Testis (tissue), 5 donors: ENCODE measurements at places on chromosomes 7 and 10. TPM values are rescaled to one million over a fixed set of nuclear protein-coding genes. Genes with fewer than 3 reads are reported as not detected.

The UPK3BL2 gene
- total RNA-seq: 5.6 TPM

The PRSS37 gene
- 38.6 TPM for total RNA-seq

GRCh38 chr7:74429153-74429747 lies 24.5 kb upstream of the GTF2IRD1 start:
- no peaks in the 10 kb centered on the region for H3K4me1 ChIP-seq
- H3K27ac ChIP-seq: no peak overlapping the region
- H3K4me3 ChIP-seq: no peak overlapping the region
- no peak for DNase-seq

- H3K27ac ChIP-seq: no peak overlapping the region
- H3K4me3 ChIP-seq: no peak overlapping the region
- no peak for DNase-seq
- no peaks in the 10 kb centered on the region for H3K27me3 ChIP-seq
- H3K4me1 ChIP-seq: peaks cover 4% of the 10 kb centered on the region
Measured at GRCh38 chr7:135993950-135994349, 16.8 kb upstream of the MTPN start.

GRCh38 chr7:52161483-52161882 lies 844.9 kb upstream of the COBL start:
- H3K4me3 ChIP-seq: no peak overlapping the region
- DNase-seq: no peak
- no peaks in the 10 kb centered on the region for H3K27me3 ChIP-seq
- H3K36me3 ChIP-seq: no peaks in the 10 kb centered on the region

GRCh38 chr7:107463139-107464078 lies 6.4 kb upstream of the GPR22 start:
- peak; percentile 65 for DNase-seq
- no peak overlapping the region for H3K27ac ChIP-seq
- no peaks in the 10 kb centered on the region for H3K4me1 ChIP-seq
- H3K4me3 ChIP-seq: no peak overlapping the region
- no peaks in the 10 kb centered on the region for H3K36me3 ChIP-seq

DNA sequence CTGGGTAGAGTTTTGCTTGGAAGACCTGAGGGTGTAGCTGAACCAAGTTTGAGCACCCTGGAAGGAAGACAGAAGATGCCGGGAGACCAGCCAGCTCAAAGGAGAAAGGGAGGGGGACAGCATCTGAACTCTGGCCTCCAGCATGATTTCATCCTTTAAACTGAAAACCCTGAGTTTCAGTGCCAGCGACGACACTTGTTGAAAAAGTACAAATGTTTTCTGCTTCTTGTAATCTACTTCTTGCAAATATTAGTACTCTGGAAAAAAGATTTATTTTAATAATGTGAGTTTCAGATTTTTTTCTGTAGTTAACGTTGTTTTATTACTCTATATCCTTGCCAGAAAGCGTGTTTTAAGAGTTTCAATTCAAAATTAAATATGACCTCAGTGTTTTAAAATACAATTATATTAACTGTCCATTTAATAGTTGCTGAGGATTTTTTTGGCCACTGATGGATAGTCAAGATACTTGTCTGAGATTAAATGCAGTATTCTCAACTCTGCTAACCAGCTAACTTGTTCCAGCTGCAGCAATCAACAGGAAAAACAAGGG lies 227.7 kb downstream of the MGMT start:
- peak; percentile 82 for DNase-seq
- H3K36me3 ChIP-seq: no peaks in the 10 kb centered on the region
- no peak overlapping the region for H3K27ac ChIP-seq
- no peak overlapping the region for H3K4me3 ChIP-seq

- no peaks in the 10 kb centered on the region for H3K36me3 ChIP-seq
- H3K4me3 ChIP-seq: no peak overlapping the region
- no peaks in the 10 kb centered on the region for H3K27me3 ChIP-seq
- H3K4me1 ChIP-seq: no peaks in the 10 kb centered on the region
Measured at GRCh38 chr10:116490028-116490662, 55.6 kb upstream of the PNLIP start.

DNA sequence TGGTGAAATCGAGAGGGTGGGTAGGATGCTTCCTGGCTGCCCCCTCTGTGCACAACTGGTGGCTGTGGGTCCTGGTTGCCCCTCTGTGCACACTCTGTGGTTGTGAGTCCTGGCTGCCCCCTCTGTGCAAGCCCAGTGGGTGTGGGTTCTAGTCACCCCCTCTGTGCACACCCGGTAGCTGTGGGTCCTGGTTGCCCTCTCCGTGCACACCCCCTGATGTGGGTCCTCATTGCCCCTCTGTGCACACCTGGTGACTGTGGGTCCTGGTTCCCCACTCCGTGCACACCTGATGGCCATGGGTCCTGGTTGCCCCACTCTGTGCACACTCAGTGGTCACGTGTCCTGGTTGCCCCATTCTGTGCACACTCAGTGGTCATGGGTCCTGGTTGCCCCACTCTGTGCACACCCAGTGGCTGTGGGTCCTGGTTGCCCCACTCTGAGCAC lies 20.3 kb upstream of the RET start:
- DNase-seq: no peak
- no peaks in the 10 kb centered on the region for H3K36me3 ChIP-seq
- H3K27ac ChIP-seq: no peak overlapping the region
- H3K4me3 ChIP-seq: no peak overlapping the region
- H3K4me1 ChIP-seq: no peaks in the 10 kb centered on the region
- no peaks in the 10 kb centered on the region for H3K27me3 ChIP-seq

- H3K36me3 ChIP-seq: no peaks in the 10 kb centered on the region
- no peaks in the 10 kb centered on the region for H3K4me1 ChIP-seq
- H3K27me3 ChIP-seq: no peaks in the 10 kb centered on the region
- no peak overlapping the region for H3K4me3 ChIP-seq
- no peak overlapping the region for H3K27ac ChIP-seq
- peak; percentile 40 for DNase-seq
Measured at GRCh38 chr7:95404316-95404865, 8.2 kb upstream of the PON3 start.

DNA sequence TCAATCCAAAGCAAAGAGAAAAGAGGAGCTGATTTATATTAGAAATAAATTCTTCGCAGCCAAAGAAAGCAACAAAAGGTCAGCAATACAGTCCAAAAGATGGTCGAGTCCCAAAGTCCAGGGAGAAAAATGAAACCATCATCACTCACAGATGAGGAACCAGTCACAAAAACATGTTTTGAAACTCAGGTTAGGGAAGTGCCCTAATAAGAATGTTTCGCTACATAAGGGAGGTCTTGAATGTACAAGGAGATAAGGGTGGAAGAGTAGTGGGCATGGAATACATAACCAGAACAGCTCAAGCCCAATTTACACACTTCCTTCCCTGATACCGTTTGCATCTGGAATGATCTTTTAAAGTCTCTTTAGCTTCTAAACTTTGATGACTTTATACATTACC lies 53.6 kb downstream of the VPS41 start:
- no peak overlapping the region for H3K4me3 ChIP-seq
- H3K36me3 ChIP-seq: no peaks in the 10 kb centered on the region
- no peaks in the 10 kb centered on the region for H3K4me1 ChIP-seq
- DNase-seq: no peak
- no peaks in the 10 kb centered on the region for H3K27me3 ChIP-seq

GRCh38 chr10:104614245-104614831 lies 26.8 kb upstream of the SORCS3 start:
- H3K36me3 ChIP-seq: no peaks in the 10 kb centered on the region
- H3K4me1 ChIP-seq: no peaks in the 10 kb centered on the region
- no peak overlapping the region for H3K4me3 ChIP-seq

- no peaks in the 10 kb centered on the region for H3K36me3 ChIP-seq
- peak overlapping the region; percentile 59 for H3K4me3 ChIP-seq
- no peaks in the 10 kb centered on the region for H3K27me3 ChIP-seq
- H3K27ac ChIP-seq: peak overlapping the region; percentile 80
- H3K4me1 ChIP-seq: peaks cover 31% of the 10 kb centered on the region
- no peak for DNase-seq
Measured at GRCh38 chr10:27744802-27745731, 552 bp downstream of the MKX start.

- no peak for DNase-seq
- no peaks in the 10 kb centered on the region for H3K27me3 ChIP-seq
- H3K4me1 ChIP-seq: peaks cover 6% of the 10 kb centered on the region
Measured at GRCh38 chr7:159061209-159061608, 83.5 kb downstream of the VIPR2 start.
